Lung microvascular endothelial cell (primary cell): ENCODE measurements at places on chromosomes 4 and X. TPM values are rescaled to one million over a fixed set of nuclear protein-coding genes. Genes with fewer than 3 reads are reported as not detected.

The HS3ST1 gene
- 1.3 and 2.2 TPM in 2 replicates for total RNA-seq

The NUDT10 gene
- under 0.01 TPM in 1 of 2 replicates, not detected in the other for total RNA-seq

The CLNK gene
- not detected in 2 replicates for total RNA-seq

The DDX53 gene
- total RNA-seq: not detected in 2 replicates

The LGI2 gene
- not detected in 2 replicates for total RNA-seq

The AFF2 gene
- 0.20 and 0.22 TPM in 2 replicates for total RNA-seq

The GALNT7 gene
- total RNA-seq: 14.7 and 22.4 TPM in 2 replicates

The NHSL2 gene
- total RNA-seq: 14.1 and 19.2 TPM in 2 replicates

The AP1S2 gene
- total RNA-seq: 57.3 and 63.6 TPM in 2 replicates

The SPACA5 gene
- not detected in 2 replicates for total RNA-seq

The CRMP1 gene
- under 0.01 and 0.65 TPM in 2 replicates for total RNA-seq

The TNMD gene
- total RNA-seq: not detected in 2 replicates

The HTN3 gene
- not detected in 2 replicates for total RNA-seq

The ADRA2C gene
- under 0.01 TPM in 2 replicates for total RNA-seq

The CPZ gene
- not detected in 2 replicates for total RNA-seq

The FAT1 gene
- total RNA-seq: 0.60 and 1.7 TPM in 2 replicates

The FAM47C gene
- not detected in 2 replicates for total RNA-seq

The MAGIX gene
- total RNA-seq: 0.60 and 0.65 TPM in 2 replicates
